Bronchial epithelial cell (primary cell): ENCODE measurements at places on chromosomes 16 and 17.
A peak's percentile ranks its signal among the peaks of the same experiment; 100 is the strongest.

GRCh38 chr17:45043813-45044540 is 7.5 kb downstream of the DCAKD start:
- DNase-seq = peak; percentile 87

DNA sequence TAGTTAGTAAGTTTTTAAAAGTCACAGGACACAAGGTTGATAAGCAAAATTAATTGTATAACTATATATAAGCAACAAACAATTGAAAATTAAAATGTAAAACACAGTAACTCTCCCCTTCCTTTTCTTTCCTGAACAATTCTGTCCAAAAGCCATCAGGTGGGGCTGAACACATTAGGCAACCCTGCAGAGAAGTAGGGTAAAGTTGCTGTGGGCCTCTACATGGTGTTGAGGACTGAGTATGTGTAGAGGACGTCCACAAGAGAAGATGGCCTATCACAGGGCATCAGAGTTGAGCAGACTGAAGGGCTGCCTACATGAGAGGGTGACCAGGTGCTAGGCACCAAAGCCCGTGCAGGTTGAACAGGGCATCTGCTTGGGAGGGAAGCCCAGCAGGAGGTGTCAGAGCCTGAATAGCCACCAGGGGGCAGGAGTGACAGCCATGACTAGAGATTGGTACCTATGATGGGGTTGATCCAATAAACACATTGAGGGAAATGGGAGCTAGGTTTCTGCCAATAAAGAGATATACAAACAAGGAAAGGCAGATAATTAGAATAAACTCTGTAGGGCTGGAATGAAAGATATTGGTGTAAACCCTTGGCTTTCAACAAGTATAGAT is 415.1 kb downstream of the NPIPA8 start:
- DNase-seq = peak; percentile 10

DNA sequence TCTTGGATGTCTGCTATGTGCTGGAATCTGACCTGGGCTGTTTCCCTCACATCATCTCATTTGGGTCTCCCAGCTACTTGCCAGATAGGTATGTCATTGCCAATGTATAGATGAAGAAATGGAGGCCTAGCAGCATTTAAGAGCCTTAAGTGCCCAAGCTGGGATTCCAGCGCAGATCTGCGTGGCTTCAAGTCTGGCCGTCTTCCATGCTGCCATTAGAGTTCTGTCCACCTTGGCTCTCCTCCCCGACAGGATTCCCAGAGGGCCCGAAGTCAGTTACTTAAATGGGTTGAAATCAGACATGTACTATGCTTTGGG is 33.0 kb upstream of the CCR7 start:
- no peak for DNase-seq

- DNase-seq = peak; percentile 24
Measured at GRCh38 chr17:67377488-67378453, 690 bp downstream of the PITPNC1 start.

DNA sequence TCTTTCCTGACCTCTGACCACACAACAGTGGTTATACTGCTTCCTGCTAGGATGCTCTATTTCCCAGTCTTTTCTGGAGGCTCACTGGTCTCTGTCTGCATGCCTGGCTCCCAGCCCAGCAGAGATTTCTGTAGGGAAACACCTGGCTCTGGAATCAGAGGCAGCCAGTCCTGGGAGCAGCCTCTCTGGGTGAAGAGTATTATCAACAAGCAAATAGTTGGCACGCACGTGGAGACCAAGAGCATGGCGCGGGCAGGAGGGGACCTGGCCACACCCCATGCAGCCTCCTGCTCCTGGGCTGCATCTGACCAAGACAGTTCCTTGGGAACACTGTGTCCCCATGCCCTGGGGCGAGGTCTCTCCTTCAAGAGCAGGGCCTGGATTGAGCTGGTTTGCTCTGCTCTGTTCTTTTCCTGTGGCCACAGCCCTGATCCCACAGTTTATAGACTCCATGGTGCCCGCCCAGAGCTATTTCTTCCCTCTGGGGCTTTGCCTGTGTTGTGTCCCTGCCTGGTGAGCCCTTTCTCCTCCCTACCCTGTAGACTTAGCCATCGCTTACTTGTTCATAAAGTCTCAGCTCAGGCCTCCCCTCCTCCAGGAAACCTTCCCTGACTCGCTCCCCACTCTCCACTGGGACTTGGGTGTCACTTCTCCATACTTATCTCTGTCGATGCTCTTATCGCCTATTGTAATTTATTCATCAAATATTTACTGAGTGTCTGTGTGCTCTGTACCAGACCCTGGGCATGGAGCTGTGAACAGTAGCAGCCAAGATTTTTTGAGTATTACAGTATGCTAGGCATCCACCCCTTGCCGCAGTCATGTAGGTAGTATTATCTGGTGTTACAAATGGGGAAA is 60.6 kb downstream of the SCNN1B start:
- DNase-seq = no peak
